NCI-H1048 (cell line): ENCODE measurements at places on chromosomes 4 and X.

DNA sequence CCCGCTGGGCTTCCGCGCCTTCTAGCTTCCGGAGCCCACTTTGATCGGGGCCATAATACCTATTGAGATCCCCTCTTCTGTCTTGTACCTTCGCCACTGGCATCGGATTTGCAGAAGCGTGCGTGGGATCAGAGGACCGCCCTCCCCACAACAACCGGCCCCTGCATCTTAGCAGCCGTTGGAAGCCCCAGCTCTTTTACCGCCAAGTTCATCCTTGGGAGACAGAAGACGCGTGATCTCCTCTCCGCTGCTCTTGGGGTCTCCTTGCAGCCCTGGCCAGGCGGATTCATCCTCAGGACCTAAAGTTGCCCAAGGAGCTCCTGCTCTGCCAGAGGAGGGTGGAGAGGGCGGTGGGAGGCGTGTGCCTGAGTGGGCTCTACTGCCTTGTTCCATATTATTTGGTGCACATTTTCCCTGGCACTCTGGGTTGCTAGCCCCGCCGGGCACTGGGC is 1.6 kb downstream of the SLIT2 start:
- no peak for DNase-seq

GRCh38 chrX:15815779-15816437 is 25.6 kb downstream of the ZRSR2 start:
- no peak for DNase-seq

DNA sequence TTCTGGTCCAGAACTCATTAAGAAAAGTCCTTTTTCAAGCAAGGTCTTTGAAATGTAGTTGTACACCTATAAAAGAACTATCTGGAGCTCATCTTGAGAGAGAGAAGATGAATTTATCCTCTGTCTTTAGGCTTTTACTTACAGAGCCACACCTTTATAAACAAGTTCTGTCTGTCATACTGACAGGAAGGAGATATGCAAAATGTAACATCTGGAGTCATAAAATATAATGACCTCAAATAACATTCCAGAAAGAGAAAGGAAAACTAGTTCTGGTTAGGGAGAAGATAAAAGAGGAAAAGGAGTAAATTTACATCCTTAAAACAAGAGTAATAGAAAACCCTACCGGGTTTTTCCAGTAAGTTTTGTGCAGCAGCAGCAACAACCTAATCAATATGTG is 1.3 kb downstream of the INPP4B start:
- DNase-seq: no peak

DNA sequence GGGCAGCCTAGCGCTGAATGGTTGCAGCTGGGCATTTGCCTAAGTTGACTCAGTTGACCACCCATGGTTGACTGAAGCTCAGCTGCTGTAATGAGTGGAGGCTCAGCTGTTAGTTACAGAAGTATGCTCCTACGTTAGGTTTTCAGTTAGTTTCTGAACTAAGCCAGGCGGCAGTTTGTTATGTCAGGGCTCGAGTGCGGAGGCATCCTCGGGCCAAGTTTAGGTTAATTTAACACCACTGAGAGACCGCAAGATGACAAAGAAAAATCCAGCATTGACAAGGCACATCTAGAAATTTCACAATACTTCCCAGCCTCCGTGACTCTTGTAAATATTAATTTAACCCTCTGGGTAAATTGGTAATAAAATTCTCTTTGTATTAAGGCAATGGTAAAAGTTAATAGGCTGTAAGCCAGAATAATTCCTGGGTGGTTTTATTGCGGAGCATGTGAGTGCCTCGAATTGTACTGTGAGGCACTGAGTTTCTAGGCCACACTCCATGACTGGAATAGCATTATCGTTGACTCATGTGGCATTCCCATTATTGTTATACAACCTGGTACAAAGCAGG is 33.1 kb upstream of the CDKN2AIP start:
- peak; percentile 15 for DNase-seq

DNA sequence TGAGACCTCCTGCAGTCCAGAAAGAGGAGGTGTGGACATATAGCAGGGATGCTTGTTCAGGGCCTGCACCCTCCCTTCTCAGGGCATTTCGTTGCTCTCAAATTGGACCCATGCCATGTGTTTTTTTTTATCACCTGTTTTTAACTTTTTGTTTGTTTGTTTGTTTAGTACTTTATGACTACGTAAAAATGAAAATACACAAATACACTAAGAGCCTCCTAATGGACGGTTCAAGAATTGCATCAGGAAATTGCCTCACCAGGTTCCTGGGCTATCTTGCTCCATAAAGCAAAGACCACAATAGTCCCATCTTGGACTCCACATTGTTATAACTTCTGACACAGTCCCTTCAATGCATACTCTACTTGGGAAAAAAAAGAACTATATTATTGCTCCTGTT is 1685.9 kb upstream of the TENM3 start:
- DNase-seq: no peak

GRCh38 chr4:151540728-151541388 is 131.9 kb downstream of the FHIP1A start:
- no peak for DNase-seq

DNA sequence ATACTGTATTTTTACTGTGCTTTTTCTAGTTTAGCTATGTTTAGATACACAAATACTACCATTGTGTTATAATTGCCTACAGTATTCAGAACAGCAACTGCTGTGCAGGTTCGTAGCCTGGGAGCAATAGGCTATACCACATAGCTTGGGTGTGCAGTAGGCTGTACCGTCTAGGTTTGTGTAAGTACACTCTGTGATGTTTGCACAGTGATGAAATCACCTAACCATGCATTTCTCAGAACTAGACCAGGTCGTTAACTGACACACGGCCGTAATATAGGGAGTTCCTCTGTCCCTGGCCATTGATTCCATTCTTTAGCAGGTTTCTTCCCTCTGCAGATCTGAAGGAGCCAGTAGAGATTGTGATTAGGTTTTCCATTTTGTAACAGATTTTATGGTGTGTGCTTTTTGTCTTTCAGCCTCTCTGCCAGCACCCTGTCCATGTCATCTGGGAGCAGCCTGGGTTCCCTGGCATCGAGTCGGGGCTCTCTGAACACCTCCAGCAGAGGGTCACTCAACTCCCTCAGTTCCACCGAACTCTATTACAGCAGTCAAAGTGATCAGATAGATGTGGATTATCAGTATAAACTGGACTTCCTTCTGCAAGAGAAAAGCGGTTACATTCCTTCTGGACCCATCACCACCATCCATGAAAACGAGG is 59.5 kb downstream of the CLDN22 start:
- DNase-seq: no peak

DNA sequence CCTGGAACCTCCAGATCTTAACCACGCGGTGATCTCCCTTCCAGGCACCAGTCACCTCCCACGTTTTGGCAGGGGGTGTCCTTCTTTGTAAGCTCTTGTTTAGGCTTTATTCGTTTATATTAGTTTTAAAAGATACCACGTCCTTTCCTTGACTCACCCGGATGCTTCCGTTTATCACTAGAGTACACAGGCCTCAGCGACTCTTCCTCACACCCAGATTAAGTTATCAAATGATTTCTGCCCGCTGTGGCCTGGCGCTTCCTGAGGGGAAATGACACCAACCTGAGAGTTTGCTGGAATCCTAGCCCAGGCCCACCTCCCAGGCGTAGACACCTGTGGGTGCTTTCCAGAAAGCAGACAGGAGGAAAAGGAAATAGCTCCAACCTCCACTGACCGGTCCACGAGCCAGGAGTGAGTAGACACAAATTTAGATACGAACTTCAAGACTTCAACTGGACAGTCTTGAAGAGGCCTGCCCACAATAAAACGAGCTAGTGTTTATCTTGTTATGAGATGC is 756 bp upstream of the ADAMTS3 start:
- DNase-seq: no peak

- DNase-seq: no peak
Measured at GRCh38 chrX:123108513-123109427, 75.3 kb upstream of the GRIA3 start.

GRCh38 chr4:4268776-4269175 is 20.8 kb upstream of the TMEM128 start:
- DNase-seq: no peak

GRCh38 chr4:172654457-172654856 is 514.2 kb upstream of the GALNT7 start:
- DNase-seq: no peak

GRCh38 chr4:25925486-25926201 is 11.6 kb downstream of the SMIM20 start:
- DNase-seq: no peak

DNA sequence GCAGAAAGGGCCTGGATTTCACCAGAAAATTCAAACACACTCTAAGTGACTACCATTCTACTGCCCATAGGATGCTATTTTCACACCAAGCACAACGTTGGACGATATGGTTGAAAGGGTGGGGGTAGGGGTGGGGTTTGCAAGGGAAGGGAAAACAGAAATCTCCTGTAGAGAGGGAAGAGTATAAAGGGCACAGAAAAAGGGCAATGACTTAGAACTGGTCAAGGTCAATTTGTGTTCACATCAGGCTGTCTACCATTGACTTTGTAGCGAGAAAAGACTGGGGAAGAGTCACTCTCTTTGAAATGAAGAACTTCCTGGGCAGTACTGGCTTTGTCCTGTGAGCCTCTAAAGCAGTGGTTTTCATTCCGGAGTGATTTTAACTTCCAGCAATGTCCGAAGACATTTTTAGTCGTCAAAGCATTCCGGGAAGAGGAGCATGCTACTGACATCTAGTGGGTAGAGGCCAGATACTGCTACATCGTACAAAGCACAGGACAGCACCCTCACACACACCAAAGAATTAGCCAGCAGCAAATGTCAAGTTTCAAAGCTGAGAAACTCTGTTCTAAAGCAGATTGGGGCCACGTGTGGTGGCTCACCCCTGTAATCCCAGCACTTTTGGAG is 48.4 kb upstream of the SLC7A3 start:
- DNase-seq: no peak

DNA sequence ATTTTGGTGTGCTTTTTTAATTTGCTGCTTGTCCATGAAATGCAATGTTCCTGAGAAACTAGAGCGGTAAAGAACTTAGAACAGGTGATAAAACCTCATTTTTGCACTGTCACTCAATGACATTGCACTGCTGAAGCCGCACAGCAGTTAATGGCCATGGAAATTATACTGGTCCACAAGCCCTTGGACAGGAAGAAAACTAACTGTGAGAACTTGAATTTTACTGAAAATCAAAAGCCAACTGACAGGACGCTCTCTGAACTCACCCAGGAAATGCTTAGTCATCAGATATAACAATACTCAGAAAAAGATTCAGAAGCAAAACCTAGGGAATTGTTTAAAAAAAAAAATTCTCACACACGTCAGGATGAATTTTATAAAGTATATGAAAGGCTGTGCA is 246.4 kb upstream of the SLC7A11 start:
- DNase-seq: no peak

GRCh38 chrX:38312436-38312835 is 14.9 kb downstream of the RPGR start:
- no peak for DNase-seq

GRCh38 chr4:7048642-7049041 is 5.5 kb downstream of the TADA2B start:
- DNase-seq: no peak

DNA sequence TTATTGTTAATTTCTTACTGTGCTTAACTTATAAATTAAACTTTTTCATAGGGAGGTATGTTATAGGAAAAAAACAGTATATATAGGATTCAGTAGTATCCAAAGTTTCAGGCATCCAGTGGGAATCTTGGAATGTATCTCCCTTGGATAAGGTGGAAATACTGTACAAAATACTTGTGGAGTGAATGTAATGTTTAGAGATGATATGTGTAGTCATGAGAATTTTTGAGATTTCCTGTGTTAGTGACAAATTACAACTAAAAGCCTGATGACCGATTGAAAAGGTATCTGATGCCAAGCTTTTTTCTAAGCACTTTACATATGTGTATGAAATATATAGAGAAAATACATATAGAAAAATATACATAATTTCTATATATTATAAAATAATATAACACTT is 69.2 kb downstream of the STK32B start:
- no peak for DNase-seq

DNA sequence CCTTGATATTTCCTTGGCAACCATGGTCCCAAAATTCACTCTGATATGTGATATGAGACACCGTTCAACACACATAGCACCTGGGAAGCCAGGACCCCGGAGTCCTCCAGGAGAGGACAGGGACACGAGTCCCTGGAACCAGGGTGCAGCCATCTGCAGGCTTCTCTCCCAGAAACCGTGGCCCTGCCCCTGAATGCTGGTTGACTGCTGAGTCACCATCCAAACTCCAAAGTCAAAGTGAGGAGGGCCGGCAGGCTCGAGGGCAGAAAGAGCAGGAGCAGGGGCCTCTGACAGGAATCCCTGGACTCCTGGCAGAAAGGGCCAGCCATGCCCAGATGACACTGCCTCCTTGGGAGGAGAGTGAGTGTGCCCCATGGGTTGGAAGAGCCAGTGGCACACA is 6.9 kb upstream of the PNMA6A start:
- DNase-seq: no peak

GRCh38 chr4:168507178-168507815 is 10.4 kb downstream of the PALLD start:
- no peak for DNase-seq

DNA sequence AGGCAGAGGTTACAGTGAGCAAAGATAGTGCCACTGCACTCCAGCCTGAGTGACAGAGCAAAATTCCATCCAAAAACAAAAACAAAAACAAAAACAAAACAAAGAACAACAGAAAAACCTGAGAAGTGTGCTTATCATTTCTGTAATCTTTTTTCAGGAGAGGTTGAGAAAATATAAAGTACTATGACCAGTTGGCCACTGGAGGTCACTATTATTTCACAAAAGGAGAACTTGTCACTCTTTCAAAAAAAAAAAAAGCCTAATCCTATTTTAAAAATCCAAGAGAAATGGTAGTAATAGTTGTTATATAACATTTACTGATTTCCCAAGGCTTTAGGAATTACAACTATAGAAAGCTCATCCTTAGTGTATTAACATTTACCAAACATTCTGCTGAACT is 24.9 kb upstream of the RNF150 start:
- DNase-seq: no peak

DNA sequence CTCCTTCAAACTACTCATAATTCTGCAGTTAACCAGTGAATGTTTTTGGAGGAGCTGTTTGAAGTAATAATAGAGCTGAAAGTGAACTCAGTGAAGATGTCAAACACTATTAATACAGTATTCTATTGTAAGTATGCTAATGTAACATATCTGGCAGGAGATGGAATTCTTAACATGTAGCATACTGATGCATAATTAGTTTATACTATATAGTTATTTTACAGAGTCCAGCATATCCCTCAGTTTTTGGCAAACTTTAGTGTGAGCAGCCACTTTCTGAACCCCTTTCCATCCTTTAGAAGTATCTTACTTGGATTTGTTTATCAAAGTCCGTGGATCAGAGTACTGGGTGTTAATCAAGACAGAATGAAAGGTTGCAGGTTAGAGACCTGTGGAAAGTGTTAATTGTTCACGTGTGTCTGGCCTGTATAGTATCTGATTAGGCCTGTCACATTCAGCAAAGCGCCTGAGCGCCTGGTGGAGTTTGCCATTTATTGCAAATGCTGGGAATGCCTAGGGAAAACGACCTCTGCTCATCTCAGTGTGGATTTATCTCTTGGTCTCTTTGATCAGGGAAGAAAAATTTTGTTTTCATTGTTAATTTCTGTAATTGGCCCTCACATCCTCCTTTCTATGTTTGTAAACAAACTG is 251.7 kb upstream of the MAD2L1 start:
- DNase-seq: no peak

GRCh38 chrX:115562480-115562847 is 1.5 kb downstream of the PLS3 start:
- DNase-seq: no peak

GRCh38 chr4:143512978-143513313 is 556 bp upstream of the SMARCA5 start:
- peak; percentile 67 for DNase-seq
